Activated naive CD4-positive, alpha-beta T cell (primary cell): ENCODE measurements at places on chromosomes 12 and 14.

- no peak for DNase-seq
Observed at GRCh38 chr12:117013726-117014125, 85.5 kb downstream of the TESC start.

GRCh38 chr14:82694820-82695219 lies 1161.2 kb upstream of the SEL1L start:
- DNase-seq, result no peak

DNA sequence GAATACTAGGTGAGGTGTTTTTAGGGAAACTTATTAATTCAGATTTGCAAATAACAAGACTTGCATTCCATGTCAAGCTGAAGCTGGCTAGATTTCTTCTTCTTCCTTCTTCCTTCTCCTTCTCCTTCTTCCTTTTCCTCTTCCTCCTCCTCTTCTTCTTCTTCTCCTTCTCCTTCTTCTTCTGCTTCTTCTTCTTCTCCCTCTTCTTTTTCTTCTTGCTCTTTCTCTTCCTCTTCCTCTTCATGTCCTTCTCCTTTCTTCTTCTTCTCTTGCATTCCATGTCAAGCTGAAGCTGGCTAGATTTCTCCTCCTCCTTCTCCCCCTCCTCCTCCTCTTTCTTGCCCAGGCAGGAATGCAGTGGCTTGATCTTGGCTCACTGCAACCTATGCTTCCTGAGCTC lies 297.8 kb downstream of the PRKD1 start:
- DNase-seq, result no peak

- no peak for DNase-seq
Observed at GRCh38 chr14:73225496-73225895, 11.8 kb upstream of the PAPLN start.

DNA sequence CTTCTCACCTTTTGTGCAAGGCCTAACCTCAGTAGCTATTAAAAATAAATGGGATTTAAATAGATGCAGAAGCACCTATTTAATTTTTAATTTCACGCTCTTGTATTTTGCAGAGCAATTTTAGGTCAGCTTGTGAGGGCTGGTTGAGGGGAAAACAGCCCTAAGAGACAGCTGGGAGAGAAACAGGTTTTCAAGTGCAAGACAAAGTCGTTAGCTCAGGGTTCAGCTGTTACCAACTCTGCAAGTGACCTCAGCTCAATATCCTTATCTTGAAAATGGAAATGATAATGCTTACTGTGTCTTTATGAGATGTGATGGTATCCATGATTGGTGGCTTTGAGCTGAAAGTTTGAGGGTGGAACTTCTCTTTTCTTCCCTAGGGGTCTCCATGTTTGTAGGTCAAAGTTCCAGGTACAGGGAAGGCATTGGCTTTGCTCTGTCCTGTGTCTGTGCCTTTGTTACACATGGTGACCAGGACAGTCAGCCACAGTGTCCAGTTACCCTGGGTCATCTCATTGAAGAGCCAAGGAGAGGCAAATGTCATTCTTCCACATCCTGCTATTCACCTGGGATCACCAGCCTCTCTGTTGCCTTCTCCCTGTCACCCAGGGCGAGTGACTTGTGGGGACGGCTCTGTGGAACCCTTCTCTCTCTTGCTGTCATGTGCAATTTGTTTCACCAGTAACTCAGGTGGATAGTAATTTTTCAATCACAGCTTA lies 100.3 kb downstream of the SAMD4A start:
- no peak for DNase-seq

DNA sequence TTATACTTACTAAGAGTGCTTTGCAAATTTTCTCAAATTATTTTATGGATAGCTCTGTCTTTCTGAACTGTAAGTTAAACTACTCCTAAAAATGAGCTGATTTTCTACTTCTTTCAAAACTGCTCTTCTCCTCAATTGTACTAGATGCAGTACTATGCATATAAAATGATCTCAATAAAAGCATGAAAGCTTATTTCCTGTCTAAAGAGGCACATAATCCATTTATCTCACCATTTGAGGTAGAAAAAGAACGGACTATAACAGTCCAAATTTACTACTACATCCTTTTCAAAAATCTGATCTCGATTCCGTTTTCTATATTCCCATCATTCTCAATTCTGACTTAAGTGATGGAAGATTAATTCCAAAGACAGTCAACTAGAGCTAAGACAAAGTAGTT lies 14.4 kb downstream of the SLIRP start:
- DNase-seq, result no peak

GRCh38 chr14:33940561-33941011 lies 10.3 kb downstream of the EGLN3 start:
- no peak for DNase-seq

GRCh38 chr12:48157889-48158370 lies 615 bp upstream of the ASB8 start:
- DNase-seq, result no peak

DNA sequence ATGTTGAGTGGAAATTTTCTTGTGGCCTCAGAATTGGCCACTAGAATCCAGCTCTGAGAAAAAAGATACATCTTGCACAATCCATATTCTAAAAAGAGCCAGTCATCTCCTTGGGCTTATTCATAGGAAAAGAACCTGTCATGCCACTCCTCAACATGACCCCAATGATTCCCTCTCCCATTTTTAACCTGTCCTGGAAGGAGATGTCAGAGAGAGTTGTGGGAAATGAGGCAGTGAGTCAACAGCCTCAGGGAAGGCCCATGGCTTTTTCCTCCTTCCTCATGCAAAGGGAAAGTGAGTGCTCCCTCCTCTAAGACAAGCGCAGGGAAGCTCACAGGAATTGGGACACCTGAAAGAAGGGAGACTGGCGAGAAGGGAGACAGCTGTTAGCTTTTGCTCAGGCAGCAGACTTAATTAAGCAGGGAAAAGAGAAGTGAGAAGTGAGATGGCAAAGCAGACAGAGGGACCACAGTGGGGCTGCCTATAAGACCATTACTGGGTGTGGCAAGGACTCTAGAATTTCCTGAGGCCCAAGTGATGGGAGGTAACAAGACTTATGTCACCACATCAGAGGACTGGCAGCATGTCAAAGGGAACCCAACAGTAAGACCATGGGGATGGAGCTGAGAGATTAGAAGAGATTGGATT lies 10.2 kb upstream of the DHRS7 start:
- DNase-seq, result no peak

GRCh38 chr12:2662524-2662923 lies 132.2 kb upstream of the FKBP4 start:
- DNase-seq, result no peak

DNA sequence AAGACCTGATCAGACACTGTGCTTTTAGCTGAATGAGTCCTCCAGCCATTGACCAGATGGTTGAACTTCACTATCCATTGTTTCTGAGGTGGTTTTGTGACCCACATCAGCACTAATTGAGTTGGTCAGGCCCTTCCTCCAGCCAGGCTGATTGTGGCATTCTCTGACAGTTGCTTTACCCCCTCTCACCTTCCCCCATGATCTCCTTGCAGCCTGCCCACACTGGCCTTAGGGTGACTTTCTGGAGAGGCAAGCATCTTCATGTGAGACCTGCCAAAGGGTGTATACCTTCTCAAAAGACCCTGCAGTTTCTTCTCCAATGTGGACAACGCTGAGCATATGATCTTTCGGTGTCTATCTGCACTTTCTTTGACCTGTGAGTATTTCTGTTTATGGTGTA lies 83.9 kb downstream of the GPATCH2L start:
- no peak for DNase-seq

DNA sequence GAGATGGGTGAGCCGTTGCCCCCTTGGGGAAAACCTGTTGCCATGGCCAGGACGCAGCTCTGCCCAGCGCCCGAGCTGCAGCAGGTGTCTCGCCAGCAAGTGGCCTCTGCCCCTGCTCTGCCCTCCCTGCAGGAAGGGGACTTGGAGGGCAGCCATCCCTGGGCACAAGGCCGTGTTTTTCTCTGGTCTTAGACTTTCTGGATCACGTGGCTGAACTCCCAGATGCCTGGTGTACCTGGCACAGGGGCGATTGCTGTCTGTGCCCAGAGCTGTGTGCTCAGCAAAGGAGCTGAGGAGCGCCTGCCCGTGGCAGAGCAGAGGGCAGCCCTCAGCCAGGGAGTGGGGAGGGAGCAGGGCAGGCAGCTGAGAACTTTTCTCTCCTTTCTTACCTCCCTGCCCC lies 38.0 kb downstream of the TMEM63C start:
- no peak for DNase-seq

DNA sequence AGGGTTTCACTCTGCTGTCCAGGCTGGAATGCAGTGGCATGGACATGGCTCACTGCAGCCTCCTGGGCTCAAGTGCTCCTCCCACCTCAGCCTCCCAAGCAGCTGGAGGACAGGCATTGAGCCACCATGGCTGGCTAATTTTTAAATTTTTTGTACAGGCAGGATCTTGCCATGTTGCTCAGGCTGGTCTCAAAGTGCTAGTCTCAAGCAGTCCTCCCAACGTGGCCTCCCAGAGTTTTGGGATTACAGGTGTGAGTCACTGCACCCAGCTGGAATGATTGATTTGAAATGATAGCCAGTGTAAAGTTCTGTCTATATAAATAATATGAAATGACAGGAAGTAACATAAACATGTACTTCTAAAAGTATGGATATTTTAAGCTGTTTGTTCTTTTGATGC lies 172.7 kb downstream of the FUT8 start:
- DNase-seq, result no peak

- DNase-seq, result no peak
Observed at GRCh38 chr12:4518106-4518728, 20.5 kb upstream of the RAD51AP1 start.

DNA sequence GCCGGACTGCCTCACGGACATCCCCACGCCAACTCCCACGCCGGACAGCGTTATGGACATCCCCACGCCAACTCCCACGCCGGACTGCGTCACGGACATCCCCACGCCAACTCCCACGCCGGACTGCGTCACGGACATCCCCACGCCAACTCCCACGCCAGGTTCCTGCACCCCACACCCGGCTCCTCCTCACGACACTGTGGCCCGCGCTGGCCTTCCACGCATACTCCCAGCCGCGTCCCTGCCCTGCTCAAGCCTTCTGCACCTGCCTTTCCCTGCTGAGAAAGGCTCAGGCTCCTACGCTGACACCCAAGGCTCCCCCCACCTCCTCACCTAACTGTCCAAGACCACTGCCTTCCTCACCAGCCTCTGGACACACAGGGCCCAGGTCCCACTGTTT lies 9.7 kb downstream of the CACNA2D4 start:
- no peak for DNase-seq

DNA sequence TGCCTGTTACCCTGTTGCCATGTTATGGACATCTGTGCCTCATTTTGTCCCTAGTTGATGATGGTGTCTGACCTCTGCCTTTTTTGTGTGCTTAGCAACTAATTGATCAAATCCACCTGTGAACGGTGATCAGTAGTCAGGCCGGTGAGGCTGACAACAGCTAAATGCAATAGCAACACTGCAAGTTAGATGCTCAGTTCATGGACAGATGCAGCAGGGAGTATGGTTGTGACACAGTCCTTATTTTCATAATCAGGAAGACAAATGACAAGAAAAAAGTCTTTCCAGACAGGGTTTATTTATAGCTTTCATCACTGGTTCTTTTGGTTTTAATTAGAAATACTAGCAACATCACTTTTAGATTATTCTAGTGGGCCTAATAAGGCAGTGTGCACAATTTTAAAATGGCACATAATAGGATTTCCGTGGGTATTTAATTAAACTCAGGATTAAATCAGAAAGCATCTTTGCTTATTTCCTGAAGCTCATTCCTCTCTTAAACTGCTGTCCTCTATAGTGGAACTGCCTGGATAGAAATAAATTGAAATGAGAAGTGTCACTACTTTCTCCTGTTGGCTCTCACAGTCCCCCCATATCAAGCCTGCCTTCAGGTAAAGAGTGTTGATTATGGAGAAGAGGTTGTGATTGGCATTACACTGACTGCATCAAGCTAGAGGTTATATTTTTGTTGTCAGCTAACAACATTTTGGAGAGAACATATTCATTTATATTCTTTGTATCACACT lies 281.1 kb upstream of the NAV3 start:
- no peak for DNase-seq

- DNase-seq, result no peak
Observed at GRCh38 chr14:69850086-69850735, 29.0 kb upstream of the SMOC1 start.

- DNase-seq, result no peak
Observed at GRCh38 chr14:105311838-105312237, 2.7 kb upstream of the PACS2 start.

DNA sequence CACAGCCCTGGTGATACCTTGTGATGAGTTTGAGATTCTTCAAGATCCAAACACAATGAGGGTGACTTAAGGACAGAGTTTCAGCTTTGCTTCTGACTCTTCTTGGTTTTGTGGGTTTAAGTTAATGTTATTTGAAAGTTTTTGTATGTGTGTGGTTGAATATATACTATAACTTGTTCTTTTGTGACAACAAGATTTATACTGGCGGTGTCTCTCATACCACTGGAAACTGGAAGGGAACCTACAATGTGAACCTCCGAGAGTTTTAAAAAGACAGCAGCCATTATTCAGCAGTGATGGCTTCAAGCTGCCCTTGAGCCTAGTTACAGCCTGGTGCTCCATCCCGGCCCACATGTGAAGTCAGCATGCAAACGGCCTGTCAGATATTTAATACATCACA lies 87.9 kb upstream of the IGF1 start:
- no peak for DNase-seq

- no peak for DNase-seq
Observed at GRCh38 chr12:123150275-123150743, 581 bp downstream of the PITPNM2 start.

- DNase-seq, result no peak
Observed at GRCh38 chr14:87017335-87017734, 975.6 kb downstream of the GALC start.

GRCh38 chr14:68956724-68957123 lies 22.4 kb downstream of the ACTN1 start:
- DNase-seq, result no peak

DNA sequence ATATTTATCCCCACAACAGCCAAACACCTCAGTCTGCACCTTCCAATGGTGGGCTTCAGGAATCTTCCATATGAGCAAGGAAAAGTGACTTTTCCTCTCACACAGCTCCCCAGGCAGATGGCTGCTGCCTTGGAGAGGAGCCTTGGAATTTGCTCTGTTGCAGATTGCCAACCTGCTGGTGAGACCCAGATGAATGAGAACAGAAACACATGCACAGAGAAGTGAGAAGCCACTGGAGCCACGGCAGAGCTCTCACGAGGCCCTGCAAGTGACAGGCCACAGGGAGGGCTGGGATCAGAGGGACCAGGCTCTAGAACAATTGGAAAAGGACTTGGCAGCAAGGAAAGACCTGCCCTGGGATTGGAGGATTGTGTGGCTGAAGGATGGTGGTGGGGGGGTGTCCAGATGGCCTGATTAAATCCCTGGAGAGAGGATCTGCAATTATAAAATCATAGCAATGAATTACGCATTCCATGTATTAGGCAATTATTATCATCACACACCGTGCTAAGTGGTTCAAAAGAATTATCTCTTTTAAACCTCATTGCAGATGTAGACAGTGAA lies 84.9 kb upstream of the PWP1 start:
- no peak for DNase-seq

GRCh38 chr12:69684466-69684865 lies 14.6 kb downstream of the BEST3 start:
- DNase-seq, result no peak
